GM12892 (cell line): ENCODE measurements at places on chromosomes 6 and 20.

DNA sequence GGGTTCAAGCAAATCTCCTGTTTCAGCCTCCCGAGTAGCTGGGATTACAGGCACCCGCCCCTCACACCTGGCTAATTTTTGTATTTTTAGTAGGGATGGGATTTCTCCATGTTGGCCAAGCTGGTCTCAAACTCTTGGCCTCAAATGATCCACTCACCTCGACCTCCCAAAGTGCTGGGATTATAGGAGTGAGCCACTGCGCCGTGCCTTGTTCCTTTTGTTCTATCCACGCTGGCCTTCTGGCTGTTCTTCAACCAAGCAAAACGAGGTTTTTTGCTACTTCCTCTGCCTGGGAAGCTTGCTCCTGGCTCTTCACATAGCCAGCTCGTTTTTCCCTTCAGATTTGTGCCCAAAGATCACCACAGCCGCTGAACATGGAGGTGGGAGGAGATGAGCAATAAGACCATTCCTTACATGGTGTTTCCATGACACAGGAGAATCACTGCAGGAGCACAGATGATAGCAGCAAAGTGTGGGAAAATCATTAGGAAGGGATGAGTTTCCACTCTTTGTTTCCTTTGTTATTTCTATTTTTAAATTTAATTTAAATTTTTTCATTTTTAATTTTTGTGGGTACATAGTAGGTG, 201.0 kb upstream of the ZNF217 start:
- DNase-seq, result no peak

DNA sequence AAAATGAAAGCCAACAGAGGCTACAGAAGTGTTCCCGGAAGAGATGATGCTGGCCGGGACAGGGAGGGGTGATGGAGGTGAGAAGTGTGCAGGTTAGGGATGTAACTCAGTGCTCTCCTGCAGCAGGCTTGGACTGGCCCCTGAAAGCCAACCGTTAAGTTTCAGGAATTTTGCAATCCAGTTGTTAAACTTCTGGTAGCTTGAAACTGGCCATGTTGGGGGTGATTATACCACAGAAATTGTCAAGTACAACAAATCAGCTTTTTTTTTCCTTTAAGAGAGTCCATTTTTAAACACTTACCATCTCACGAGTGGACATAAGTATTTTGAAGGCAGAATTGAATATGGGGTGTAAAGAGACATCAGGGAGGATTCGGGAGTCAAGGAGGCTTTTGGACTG, 8.8 kb upstream of the SIRPB1 start:
- DNase-seq, result no peak

DNA sequence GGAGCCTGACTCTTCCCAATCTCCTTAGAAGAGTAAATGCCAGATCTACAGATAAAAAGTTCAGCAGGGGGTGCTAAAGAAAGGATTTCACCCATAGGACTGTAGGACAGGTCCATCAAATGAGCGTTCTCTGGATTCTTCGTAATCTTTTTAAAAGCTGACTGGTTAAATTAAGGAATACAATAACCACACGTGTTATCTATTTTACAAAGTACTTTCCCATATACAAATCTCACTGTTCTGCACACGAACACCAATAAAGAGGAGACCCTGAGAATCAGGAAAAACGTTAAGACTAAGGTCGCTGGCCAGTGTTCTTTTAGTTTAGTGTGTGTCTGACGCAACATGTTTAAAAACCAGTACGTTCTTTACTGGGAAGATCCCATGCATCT, 542 bp downstream of the TUBE1 start:
- DNase-seq, result no peak

GRCh38 chr6:97978855-97979271, 695.8 kb upstream of the MMS22L start:
- DNase-seq, result no peak

DNA sequence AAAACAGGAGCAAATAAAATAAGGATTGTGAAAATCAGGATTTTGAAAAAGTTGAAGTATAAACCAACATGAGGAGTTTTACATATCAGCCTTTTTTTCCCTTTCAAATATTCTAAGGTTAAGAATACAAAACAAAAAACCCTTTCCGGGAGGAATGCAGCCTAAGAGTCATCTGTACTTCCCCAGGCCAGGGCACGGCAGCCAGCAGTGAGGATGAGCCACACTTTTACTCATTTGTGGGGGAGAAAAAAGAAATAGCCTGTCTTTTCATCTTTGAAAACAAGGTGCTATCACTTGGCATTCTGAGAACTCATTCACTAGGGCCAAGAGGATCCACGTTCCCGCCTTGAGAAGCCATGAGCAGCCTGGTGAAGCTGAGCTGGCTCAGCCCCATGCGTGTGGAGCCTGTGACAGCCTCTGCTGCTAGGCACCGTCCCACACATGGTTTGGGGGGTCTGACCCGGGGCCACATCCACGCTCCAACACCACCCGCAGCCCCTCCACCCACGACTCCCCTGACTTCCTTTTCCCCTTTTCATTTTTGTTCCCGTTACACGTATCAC, 11.2 kb downstream of the SLC22A1 start:
- no peak for DNase-seq

DNA sequence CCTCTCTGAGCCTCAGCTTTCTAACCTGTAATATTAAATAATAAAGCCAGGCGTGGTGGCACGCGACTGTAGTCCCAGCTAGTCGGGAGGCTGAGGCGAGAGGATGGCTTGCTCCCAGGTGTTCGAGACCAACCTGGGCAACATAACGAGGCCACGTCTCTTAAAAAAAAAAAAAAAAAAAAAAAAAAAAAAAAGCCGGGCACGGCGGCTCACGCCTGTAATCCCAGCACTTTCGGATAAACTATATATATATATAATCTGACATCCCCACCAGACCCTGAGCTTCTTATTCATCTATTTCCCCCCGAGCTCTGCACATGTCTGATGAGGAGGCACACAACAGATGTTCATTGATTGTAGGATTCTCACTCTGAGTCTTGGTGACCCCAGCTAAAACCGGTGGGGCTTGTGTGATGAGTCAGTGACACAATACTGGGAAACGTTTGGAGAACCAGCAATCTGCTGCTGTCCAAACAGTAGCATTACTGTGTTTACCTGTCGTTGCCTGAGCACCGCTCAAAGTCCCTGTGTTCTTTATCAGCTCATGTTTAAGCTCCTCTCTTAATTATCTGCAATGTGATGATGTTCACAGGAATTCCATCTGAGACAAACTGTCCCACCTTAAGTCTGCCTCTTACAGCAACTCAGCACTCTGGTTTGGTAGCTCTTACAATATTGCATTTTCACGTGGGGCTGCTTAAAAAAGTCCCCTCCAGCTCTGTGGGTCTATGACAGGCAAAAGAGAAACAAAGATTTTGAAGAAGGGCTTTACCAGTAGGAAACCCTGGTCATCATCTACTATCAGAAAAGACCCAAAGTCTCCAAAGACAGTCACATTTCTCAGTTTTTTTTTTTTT, 1.0 kb upstream of the SPATA2 start:
- no peak for DNase-seq

DNA sequence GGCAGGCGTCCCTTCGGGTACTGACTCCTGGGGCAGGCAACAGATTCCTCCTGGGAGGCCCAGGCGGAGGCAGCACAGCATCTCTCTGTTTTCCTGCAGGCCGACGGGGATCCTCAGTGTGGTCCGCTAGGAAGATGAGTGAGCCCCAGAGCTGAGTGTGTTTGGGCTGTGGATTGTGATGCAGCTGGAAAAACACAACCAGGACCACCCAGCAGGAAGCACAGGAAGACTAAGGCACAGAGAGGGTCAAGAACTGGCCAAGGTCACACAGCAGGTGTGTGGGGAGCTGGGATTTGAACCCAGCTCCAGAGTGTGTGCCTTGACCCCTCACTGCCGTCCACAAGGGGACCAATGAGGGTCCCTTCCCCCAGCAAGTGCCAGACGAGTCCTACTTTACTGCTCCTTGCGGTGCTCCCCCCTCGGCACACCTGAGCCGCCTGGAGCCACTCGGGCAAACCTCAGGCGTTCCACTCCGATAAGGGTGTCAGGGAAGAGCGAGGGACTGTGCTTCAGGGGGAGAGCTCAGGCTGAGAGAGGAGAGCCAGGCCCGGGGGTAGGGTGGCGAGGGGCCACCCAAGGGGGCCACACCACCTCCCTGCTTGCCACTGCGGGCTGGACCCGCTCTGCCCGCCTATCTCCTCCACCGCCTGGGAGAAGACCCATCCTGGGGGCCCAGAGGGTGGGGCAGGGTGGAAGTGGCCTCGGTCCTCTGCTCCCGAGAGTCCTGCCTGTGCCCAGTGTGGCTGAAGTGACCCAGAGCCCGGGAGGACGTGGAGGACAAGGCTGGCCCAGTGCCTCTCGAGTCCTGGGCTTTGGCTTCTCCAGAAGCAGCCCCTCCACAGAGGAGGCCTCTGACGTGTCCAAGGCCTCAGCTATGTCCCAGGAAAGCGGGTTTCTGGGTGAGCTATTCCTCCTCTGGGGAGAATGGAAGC, 63.3 kb downstream of the YTHDF1 start:
- no peak for DNase-seq

DNA sequence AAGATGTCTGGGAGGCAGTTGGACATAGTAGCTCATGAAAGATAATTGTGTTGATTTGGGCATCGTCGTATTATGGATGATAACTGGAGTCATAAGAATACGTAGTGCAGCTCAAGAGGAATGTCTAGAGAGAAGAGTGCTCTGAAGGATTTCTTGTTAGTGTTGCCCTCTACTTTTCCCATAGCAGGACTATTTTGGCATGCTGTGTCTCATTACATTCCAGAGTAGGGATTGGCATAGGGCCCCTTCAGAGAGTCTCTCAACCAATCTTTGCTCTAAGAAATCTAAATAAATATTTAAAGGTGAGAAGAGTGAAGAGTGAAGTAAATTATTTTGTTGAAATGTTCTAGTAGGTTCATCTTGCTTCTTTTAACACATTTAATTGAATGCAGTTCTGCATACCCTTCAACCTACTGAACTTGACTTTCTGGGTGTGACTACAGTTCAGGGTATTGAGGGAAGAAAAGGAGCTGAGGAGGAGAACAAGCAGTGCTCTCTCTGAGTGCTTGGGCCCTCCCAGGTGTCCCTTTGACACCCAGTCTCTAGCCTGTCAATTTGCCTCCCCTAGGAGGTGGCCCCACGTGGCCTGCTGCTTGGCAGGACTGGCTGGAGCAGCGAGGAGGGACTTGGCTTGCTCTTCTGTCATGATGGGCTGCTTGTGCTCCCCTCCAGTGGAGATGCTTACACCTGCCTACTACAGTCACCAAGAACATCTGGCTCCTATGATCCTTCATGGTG, 33.3 kb downstream of the SOBP start:
- no peak for DNase-seq

DNA sequence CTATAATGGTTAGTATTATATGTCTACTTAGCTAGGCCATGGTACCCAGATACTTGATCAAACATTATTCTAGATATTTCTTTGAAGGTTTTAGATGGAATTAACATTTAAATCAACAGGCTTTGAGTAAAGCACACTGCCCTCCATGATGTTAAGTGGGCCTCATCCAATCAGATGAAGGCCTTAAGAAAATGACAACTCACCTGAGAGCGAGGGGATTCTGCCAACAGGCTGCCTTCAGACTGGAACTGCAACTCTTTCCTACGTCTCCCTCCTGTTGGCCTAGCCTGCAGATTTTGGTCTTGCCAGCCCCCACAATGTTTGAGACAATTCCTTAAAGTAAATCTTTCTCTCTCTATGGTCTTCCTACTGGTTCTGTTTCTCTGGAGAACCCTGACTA, 137.3 kb downstream of the AHI1 start:
- DNase-seq, result no peak

- no peak for DNase-seq
Observed at GRCh38 chr6:159700970-159701369, 7.9 kb upstream of the SOD2 start.

GRCh38 chr6:111700135-111700690, 94.5 kb upstream of the TRAF3IP2 start:
- no peak for DNase-seq

- DNase-seq, result no peak
Observed at GRCh38 chr20:37758332-37758731, 64.5 kb downstream of the CTNNBL1 start.

GRCh38 chr6:140566781-140567277, 1192.4 kb upstream of the CITED2 start:
- no peak for DNase-seq

- no peak for DNase-seq
Observed at GRCh38 chr6:106772270-106773142, 143.1 kb downstream of the QRSL1 start.

DNA sequence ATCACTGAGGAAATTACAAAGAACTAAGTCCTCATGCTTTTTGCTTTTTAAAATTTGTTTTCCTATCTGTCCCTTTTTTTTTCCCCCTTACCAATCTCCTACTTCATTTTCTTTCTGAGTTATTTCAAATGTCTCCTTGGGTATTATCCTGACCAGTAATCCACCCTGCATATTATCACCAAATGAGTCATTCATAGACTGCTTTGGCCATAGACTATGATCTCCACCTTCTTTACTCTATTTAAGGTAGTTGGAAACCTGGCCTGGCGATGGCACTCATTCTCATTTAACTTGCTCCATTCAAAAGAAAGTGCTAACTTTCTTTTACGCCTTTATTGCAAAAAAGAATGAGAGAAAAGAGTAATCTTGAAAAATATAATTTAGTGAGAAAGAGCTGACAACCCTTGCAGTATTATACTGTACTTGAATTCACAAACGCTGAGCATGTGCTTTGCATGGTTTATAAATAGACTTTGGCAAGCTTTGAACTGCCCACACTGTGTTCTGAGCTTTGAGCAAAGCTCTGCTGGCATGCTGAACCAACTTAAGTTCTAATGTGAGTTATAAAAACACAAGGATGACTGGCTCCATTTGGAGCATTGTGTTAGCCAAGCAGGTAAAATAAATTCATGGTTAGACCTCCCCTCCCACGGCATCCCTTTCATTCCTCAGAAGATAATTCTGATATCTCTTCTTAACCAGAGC, 198.9 kb downstream of the NKAIN2 start:
- no peak for DNase-seq

- no peak for DNase-seq
Observed at GRCh38 chr20:1474817-1475603, 8.4 kb upstream of the NSFL1C start.

DNA sequence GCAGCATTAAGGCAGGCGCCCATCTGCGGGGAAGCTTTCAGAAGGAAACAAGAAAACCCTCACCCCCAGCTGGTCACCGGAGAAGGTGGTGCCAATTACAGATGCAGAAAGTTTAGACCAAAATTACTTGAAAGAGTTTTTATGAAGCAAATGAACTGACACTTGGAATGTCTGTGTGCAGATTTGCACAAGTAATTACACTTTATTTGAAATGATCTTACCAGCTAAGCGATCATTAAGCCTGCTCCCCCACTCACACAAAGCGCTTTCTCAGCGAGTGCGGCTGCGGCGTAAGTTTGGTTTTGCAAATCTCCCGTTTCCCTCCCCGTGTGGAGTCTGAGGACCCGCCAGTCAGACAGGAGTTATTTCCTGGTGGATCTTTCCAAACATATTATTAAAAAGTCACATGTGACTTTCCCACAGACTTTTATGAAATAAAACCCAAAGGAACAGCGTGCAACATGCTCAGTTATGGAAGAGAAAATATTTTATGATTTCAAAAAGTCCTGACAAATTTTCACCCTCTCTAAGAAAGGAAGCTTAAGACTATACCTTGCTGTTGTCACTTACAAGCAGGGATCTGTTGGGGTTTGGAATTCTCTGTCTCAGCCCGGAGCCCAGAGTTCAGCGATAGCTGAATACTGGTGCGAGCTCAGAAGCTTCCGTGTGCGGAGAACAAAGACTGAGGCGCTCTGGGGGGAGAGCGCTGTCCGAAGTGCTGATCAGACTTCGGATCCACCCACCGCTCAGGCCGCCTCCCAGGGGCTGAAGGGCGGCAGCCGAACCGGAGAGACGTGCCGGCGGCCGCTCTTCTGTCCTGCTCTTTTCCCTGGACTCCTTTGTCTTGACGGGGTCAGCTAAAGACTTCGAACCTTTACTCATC, 2.7 kb upstream of the MYT1 start:
- DNase-seq, result no peak

- no peak for DNase-seq
Observed at GRCh38 chr20:34579191-34579978, 20.9 kb downstream of the MAP1LC3A start.

GRCh38 chr6:16548121-16548520, 213.1 kb downstream of the ATXN1 start:
- no peak for DNase-seq
